ENCODE measurements at places on chromosomes 1 and 21.

DNA sequence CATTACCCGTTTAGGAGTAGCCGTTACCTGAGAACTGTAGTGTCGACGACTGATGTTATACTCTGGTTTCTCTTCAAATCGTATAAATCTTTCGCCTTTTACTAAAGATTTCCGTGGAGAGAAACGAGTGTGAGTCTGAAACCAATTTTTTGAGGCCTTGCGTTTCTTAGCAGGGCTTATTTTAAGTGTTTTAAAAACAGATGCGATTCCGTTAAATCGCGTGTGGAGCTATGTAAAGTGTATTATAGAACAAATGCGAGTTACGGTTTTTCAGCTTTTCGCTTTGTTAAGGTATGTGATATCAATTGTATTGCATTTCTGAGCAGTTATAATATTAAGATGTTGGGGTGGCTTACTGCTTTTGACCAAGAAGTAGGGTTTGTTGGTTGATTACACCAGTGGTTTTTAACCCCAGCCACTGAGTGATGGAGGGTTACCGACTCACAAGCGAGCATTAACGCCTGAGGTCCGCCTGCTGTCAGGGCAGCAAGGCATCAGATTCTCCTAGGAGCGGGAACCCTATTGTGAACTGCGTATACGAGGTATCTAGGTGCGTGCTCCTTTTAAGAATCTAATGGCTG, 18.0 kb downstream of the KIAA2013 start:
- peak; percentile 94 for DNase-seq

DNA sequence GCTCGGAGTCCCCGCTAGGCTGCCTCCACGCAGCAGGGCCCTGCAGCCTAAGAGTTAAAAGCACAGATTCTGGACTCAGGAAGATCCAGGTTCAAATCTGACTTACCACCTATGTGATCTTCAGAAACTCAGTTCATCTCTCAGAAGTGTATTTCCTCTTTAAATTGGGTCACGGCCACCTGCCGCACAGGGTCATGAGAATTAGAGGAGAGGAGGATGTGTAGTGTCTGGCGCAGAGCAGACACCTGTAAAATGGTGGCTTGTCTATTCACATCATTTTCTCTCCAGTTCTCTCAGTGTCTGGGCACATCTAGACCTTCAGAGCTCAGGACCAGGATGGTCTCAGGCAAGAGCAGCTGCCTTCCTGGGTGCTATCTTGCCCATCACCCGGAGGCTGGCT, 45.8 kb downstream of the PTPRF start:
- no peak for DNase-seq

GRCh38 chr1:110262846-110263631, 52.9 kb downstream of the KCNC4 start:
- DNase-seq = no peak

DNA sequence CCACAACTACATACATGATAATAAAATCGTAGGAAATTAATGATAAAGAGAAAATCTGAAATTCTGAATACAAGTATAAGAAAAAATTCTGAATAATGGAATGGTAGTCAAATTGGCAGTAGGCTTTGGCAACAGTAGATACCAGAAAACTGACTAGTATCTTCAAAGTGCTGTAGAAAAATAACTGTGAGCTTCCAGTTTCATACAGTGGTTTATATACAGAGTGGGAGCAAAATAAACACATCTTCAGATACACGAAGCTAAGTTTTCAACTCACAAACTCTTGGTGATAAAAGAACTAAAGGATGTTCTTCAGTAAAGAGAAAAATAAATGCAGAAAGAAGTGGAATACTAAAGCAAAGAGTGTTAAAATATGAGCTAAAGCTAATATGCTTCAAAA, 173.4 kb downstream of the PPP1R12B start:
- no peak for DNase-seq

GRCh38 chr1:207397525-207397926, 56.6 kb upstream of the CR2 start:
- no peak for DNase-seq

DNA sequence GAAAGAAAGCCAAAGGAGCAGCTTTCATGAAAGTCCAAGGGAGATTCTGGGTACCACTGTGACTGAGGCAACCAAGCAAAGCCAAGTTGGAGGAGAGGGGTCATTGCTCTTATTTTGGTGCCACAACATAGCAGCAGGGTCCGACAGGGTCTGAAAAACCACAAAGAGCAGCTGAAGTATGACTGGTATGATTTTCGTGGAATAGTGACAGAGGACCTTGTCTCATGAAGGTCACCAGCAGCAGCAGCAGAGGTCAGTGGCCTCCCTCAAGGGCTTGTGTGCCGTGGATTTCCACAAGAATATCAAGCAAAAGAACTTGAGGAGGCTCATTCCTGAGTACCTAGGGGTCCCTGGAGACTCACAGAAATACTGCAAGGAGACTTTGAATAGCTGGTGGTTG, 160.9 kb upstream of the SYT6 start:
- DNase-seq = no peak

DNA sequence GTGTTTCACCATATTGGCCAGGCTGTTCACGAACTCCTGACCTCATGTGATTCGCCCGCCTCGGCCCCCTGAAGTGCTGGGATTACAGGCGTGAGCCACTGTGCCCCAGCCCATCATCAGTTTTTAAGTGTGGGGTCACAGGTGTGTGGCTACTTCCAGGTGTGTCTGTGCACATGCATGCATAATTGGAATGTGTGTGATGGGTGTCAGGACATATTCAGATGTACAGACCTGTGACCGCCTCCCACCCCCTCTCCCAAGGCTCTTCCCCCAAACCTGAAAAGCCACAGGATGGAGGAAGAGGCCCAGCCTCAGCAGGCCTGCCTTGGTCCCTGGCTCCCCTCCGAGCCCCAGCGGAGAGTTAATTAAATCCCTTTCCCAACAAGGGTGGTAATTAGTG, 37.3 kb upstream of the CSF3R start:
- no peak for DNase-seq

Data from NCI-H345 (cell line).